Caco-2 (cell line): ENCODE measurements at places on chromosomes 7 and 10.

DNA sequence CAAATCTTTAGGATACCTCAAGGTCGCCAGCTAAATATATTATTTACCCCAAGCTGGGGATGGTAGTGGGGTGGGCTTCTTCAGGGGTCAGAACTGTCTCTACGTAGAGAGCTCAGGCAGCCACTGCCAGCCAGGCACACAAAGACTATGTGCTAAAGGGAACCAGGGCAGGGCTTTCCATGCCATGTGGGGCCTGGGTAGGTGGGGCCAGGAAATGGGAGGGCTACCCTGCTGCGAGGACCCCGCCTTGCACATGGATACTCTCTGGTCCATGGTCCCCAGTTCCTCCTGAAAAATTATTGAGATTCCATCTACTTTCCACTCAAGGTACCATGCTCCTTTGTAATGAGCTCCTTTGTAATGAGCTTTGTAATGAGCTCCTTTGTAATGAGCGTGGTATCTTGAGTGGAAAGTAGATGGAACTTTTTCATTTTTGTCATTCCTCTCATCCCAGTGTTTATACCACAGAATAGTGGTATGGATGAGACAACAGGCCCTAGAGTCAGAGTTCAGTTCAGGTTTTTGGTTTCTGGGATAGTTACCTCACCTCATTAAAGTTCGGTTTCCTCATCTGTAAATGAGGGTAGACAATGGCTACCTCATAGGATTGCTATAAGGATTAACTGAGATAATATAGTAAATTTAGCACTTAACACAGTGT, 5.8 kb downstream of the SYNPO2L start:
- no peak for DNase-seq

DNA sequence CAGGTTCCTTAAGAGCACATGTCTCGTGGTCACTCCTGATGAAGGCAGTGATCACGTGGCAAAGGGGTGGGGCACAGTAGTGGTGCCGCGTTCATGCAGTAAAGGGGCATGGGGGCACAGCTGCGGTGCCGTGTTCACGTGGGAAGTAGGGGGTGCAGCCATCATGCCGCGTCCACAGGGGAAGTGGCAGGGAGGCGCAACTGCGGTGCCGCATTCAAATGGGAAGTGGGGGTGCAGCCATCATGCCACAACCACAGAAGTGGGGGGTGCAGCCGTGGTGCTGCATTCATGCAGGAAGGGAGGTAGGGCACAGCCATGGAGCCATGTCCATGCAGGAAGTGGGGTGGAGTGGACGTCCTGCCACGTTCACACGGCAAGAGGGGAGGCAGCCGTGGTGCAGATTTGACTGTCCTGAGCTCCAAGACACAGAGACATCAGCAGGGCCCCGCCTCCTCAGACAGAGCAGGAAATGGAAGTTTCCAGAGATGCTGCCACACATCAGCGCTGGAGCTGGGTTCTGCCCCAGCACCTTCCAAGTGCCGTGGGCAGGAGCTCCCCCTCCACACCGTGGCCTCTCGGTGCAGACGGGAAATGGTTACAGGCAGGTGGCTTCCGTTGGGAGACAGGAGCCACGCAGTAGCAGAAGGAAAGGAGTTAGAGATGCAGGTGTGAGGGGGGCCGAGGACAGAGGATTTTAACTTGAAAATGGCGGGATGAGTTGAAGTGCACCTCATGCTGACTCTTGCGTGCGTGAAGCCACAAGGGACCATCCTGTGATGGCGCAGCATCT, 95.0 kb upstream of the DDC start:
- no peak for DNase-seq

DNA sequence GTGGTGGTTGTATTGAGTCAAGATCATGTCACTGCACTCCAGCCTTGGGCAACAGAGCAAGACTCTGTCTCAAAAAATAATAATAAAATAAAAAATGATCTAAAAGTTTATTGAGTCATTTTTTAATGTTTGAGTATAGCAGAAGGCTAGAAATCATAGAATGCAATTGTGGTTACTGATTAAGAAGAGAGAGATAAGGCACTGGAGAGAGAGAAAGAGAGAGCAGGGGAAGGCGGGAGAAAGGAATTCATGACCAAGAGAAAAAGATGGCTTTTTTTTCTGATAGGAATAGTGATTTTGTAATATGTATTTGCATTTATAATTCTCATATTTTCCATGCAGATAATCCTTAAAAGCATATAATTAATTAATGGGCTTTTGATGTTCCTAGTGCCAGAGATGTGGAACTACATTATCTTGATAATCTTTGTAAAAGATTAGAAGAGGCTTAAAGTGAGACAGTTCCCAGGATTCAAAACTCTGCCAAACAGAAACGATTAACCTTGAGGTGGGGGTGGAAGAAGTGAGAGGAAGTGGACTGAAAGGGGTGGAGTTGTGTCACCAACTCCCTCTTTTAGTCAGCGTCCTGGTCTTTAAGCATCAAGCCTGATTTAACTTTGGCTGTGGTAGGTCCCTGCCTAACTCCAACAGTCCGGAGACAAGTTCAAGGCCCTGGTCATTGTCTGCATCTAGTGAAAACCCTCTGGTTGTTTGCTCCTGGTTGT, 76.2 kb downstream of the CHN2 start:
- DNase-seq = no peak

- DNase-seq = no peak
Measured at GRCh38 chr7:102860351-102860811, 52.4 kb upstream of the LRRC17 start.

- no peak for DNase-seq
Measured at GRCh38 chr7:91250706-91251105, 13.5 kb upstream of the FZD1 start.

DNA sequence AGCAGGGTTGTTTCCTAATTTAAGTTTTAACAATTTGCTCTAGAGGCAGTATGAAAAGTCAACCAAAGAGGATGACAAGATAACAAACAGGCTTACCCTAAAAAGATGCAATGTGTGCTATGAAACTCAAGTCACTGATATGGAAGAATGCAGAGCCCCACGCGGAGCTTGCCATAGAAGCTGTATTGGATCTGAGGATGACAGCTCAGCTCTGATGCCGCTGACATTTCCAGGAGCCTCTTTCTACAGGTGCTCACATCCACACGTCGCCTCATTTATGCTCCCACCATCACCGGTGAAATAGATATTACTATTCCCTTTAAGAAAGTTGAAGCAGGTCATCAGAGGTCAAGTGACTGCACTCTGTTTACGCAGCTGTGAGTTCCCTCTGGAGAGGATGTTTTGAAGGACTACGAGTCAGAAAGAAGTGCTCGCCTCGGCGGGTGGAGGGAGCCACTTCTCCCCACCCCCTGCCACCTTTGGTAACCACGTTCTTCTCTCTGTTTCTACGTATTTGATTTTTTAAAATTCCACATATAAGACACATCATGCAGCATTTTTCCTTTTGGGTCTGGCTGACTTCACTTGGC, 275.4 kb downstream of the GLRX3 start:
- DNase-seq = no peak

DNA sequence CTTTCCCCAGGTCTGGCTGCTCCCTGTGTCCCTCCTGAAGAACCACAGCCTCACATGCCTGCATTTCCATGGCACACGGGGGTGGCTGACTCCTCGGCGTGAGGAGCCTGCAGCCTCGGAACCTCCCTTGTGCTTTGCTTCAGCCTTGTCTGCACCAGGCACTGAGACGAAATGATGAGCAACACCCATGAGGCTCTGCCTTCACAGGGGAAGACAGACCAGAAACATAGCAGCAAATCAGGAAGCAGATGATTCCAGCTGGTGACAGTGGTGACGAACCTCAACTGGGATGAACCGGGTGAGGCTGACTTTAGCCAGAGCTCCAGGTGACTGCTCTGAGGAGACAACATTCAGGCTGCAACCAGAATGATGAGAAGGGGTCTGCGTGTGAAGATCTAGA, 84.5 kb upstream of the SMNDC1 start:
- no peak for DNase-seq

- no peak for DNase-seq
Measured at GRCh38 chr7:32639122-32639521, 143.8 kb downstream of the AVL9 start.

GRCh38 chr7:7761974-7762779, 43.8 kb upstream of the RPA3 start:
- DNase-seq = peak; percentile 5
